ENCODE measurements at places on chromosomes 12 and 14.

GRCh38 chr14:55433880-55434804 is 6.3 kb downstream of the TBPL2 start:
- DNase-seq: no peak

DNA sequence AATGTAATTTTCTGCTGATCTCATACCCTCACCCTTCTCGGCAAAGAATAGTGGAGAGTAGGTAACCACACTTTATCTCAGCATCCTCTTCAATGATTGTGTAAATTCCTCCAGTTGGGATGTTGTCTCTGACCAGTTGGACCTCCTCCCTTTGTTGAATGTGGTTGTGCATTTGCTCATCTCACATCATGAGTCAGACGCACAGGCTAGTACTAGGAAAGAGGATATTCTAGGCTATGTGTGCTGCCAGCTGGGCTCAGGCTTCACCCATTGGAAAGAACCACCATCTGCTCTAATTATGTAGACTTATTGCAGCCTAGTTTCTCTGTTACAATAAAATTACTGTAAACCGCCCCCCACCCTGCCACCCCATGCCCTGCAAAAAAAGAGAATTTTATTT is 90.3 kb downstream of the LMO3 start:
- DNase-seq: no peak

DNA sequence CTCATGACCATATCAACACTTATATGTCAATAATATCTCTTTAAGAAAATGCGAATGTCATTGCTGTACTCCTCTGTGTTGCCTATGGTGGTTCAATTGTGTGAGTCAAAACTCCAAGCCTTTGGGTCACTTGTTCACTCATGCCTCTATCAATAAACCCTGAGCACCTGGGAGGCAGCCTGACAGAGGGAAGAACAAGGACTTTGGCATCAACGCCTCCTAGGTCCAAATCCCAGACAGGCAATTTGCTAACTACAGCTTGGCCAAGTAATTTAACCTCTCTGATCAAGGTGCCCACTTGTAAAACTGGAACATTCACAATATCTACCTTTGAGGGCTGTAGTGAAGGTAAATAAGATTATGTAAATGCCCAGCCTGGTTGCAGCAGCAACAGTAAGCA is 137.8 kb downstream of the SAMD4A start:
- DNase-seq: no peak

DNA sequence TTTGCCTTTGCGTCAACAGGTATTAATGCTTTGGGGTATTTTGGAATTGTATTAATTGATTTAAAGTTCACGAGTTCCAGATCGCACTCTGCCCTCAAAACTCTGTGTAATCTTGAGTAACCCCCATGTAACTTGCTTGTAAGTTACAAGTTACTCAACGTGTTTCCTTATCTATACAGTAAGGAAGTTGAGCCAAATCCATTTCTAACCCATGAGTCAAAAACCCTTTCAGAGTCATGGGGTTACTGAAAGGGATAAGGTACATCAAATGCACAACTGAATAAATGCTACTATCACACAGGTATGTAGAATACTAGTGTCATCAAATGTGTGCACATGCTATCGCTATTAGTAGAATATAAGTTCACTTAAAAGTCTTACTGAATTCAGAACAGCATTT is 28.6 kb upstream of the ADAMTS20 start:
- no peak for DNase-seq

- no peak for DNase-seq
Measured at GRCh38 chr14:72247896-72248465, 315.8 kb downstream of the RGS6 start.
